ENCODE measurements at places on chromosomes 4 and X.

DNA sequence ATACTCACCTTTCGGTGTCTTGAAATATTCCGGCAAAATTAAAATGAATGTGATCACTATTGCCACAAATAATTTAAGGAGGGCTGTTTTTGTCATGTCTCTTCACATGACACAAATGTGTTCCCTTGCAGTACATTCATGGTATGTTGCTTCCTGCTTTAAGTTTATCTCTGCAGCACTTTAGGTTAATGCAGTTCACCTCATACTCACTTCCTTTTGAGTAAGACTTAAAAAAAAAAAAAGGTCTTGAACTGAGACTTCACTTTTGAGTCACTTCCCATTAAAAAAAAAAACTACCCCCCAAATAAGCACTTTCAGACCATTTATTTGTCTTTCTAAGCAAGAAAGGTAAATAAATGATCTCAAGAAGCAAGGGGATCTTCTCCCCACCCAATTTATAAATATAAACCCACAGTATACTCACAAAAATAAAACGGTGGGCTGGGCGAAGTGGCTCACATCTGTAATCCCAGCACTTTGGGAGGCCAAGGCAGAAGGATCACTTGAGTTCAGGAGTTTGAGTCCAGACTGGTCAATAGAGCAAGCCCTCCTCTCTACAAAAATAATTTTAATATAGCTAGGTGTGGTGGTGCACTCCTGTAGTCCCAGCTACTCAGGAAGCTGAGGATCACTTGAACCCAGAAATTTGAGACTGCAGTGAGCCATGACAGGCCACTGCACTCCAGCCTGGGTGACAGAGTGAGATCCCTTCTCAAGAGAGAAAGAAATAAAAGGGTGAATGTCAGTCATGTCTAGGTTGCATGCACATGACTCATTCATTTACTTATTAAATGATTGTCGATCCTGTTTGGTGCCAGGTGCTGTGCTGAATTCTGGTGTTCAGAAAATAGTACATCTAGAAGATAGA lies at the start of gene TMEM156:
TSS of gene TMEM156 (minus strand) at position 192 of the 868 bp plus-strand sequence. CDS start at position 96, 96 bp downstream.
- DNase-seq = peak; percentile 68

DNA sequence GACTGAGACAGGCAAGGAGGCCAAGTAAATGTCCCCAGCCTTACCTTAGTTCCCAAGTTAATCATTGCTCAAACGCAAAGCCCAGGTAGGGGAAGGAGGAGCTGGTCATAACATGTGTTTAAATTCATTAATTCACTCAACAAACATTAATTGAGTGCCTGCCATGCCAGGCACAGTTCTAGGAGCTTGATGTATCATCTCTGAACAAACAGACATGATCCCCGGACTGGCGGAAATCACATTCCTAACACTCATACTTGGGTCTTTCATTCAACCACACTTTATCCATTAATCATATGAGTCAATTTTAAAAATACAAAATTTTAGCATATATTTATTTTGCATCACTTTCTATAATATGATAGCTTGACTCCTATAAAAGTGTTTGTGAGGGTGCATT lies 335.3 kb upstream of the NOCT start:
- peak; percentile 85 for DNase-seq

- DNase-seq = peak; percentile 55
These were observed 16.0 kb downstream of the PRDM8 start for GRCh38 chr4:80213117-80213815.

DNA sequence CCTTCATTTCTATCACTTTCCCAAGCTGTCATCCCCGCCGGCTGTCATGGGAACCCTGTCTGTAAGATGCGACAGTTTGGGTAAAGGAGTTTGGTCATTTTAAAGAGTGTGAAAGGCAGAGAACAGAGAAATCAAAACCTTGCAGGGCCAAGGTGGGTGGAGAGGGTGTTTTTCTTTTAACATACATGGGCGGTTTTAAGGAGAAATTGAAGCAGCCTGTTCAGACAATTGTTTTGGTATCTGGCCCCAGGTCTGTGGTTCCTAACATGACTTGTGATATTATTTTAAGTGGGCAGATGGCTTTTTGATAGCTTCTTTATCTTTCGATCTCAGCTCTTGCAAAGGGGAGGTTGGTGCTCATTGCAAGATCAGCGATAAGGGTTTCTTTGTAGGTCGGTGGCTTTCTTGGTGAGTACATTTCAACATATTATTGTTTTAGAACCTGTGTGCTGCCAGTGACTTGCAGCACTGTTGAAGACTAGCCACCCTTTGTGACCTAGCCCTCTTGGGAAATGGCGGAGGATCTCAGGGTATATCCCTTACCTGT lies 3.7 kb downstream of the PPP1R3F start:
- no peak for DNase-seq

- DNase-seq = no peak
These were observed 8.2 kb downstream of the DCAF8L2 start for GRCh38 chrX:27598312-27598711.

Measured in fibroblast of skin of back (primary cell).